ENCODE measurements at places on chromosomes 6 and 20. TPM values are rescaled to one million over a fixed set of nuclear protein-coding genes. Genes with fewer than 3 reads are reported as not detected.

Gene ISM1
- polyA plus RNA-seq: 0.15 TPM

Gene RCAN2
- 38.0 TPM for polyA plus RNA-seq

GRCh38 chr6:151402228-151402627, 10.9 kb upstream of the ZBTB2 start:
- DNase-seq: no peak

- no peak for DNase-seq
These were observed 124.6 kb downstream of the AIG1 start for GRCh38 chr6:143185288-143185687.

DNA sequence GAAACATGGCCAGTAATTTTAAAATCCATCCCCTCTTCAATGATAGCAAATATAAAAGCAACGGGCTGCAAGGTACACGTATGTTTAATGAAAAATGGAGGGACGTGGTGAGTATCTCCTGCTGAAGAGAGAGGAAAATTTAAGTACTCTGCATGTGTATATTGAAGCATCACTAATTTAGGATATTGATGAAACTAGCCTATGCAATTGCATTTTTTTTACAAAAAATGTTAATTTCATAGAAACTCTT, 362 bp upstream of the TMX4 start:
- no peak for DNase-seq

GRCh38 chr6:119586250-119586882, 236.8 kb upstream of the MAN1A1 start:
- no peak for DNase-seq

DNA sequence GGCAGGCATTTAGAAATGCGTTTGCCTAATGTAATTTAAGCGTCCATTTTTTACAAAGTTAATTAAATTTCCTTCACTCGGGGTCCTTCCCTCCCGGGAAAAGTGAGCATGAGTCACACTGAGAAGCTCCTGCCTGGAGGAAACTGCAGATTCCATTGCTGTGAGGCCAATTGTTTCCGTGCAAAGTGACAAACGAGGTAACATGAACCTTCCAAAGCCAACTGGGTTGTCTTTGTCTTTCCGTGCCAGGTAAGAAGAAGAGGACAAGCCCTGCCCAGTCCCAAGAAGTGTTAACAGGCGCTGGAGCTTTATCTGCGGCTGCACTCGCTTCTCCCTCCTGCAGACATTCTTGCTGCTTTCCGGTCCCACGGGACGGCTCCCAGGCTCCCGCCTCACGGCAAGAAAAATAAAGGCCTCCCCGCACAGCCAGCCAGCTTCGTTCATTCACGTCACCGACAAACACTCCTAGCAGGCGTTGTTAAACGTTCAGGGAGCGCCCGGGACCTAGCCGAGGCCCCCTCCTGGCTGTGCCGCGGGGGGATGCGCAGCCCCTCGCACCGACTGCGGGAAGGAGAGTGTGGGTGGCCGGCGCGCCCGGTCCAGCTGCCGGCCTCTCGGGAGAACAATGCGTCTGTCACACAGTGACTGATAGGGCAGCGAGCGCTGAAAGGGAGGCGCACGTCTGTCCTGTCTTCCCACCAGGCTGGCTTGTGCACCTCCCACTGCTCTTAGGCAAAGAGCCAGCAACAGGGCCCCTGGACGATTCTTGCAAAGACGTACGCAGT, 61.5 kb upstream of the HDDC2 start:
- DNase-seq: peak; percentile 72

DNA sequence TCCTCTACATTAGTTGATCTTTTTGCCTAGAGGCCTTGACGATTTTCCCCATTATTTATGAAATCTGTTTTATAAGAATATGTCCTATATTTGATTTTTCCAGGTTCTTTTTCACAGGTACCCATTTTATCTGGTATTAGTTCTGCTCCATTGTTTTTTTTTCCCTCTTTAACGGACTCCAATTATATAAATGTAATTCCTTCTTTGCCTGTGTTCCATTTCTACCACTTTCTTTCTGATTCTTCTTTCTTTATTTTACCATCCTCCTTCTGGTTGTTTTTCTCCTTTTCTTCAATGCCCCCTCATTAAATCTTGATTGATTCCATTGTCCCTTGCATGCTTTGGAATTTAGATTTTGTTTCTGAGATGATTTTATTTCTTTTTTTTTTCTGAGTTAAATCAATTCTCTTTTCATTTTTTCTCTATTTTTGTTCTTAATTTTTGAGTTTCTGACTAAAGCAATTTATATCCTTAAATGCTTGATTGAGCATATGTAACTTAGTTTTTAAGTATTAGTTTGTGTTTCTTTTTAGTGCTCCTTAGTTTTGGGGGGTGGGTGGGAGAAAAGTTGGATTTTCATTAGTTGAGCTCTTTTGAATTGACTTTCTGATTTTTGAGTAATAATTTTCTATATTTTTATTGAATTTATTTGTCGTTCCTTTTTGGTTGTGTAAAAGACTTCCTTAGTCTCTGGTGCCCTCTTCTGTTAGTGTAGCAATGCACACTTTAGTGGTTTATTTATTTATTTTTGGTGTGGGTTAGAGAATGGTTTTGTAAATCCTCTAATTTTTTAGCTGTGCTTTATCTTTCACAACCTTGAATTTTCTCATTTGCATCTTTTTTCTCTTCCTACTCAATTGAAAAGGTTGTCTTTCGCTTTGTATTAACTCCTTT, 140.8 kb downstream of the FARS2 start:
- no peak for DNase-seq

DNA sequence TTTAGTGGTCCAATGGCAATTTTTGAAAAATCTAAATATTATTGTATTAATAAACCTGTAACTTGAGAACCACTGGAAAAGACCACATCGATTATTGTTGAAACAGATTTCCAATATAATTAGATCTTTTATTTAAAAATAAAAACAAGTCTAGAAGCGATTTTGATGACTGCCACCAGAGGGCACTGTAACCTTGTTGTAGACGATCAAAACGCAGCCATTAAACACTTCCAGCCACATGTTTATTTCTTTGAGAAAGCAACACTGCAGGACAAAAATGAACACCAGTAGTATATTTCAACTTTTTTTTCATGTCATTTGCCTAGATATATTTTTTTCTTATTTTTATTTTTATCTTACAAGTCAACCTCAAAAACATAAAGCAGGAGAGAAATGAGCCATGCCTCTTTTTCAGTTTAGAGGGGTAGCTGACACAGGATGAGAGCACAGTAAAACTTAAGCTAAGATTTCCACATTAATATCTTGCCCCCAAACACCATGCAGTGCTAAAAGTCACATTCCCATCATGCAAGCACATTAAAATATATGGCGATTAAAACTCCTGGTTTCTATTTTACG, 115.4 kb downstream of the OPRM1 start:
- DNase-seq: peak; percentile 59

Gene PROKR2
- polyA plus RNA-seq: not detected

DNA sequence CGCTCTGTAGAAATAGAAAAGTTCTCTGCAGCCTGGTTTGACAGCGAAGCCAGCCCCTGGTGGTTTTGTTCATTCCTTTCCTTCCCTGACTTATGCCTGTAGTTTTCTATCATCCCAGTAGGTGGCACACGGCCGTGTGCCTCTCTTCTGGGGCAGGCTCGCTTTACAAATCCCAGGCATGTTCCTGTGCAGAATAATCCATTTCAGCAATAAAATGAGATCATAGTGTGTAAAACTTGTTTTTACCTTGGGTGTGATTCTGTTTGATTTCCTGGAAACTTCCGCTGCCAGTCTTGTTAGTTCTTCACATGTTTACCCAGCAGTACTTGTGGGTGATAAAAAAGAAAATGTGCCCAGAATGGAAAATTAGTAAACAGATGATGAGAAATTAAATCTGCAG, 7.4 kb upstream of the INSM1 start:
- peak; percentile 53 for DNase-seq

DNA sequence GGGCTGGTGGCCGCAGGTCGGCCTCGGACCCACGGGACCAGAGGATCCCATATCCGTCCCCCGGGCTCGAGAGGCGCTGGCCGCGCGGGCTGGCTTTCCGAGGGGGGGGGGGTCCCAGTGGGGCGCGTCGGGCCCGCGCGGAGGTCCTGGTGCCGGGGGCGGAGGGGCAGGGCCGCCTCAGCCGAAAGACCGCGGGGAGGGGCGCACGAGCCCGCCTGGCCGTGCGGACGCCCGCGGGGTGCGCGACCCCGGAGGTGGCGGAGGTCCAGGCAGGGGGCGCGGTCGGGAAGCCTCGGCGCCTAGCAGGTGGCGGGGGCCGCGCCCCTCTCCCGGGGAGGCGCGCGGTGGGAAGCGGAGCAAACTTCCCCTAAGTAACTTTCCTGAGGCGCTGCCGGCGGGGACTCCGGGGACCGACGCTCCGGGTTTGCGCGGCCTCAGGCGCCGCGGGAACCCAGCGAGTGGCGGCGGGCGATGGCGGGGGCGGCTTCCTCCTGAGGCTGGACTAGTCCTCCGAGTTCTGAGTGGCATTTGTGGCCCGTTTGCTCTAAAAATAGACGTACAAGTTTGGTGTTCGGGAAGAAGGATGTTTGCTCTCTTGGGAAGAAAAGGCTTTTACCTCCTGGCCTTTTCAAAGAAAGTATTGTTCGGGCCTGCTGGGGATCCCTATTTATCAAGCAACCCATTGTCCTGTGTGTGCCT, 26.5 kb upstream of the BTBD3 start:
- DNase-seq: peak; percentile 49

Gene LTA
- not detected for polyA plus RNA-seq

DNA sequence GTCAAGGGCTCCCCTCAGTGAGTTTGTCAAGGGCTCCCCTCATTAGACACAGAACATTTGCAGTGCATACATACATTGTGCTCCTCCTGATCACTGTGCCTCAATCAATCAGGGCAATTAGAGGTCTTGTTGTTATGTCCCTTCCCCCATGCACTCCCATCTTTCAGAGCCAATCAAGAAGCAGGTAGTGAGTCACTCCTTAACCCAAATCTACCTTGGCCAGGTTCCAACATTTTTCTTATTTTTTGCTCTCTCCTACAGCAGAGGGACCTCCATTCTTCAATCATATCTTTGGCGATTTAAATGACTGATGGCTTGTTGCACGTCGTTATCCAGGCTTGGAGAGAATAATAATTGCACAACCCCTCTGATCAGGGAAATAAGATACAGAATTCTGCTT, 409.9 kb upstream of the SPTLC3 start:
- no peak for DNase-seq

DNA sequence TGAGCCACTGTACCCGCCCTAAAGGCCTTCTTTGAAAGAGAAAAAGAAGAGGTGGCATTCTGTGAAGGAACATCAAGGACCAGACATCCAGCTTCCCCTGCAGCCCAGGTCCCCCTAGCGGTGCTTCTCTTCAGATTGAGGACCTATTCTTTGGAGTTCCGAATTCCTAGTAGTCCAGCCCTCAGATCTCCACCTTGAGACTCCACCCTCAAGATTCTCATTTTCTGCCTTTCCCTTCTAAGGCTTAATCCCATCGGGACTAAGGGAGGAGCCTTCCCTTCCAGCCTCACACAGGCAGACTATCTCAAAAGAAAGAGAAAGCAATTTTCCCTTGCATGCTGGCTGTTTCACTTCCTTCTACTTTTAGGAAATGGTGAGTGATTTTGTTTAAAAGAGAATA, 32.5 kb downstream of the MUC22 start:
- peak; percentile 45 for DNase-seq

DNA sequence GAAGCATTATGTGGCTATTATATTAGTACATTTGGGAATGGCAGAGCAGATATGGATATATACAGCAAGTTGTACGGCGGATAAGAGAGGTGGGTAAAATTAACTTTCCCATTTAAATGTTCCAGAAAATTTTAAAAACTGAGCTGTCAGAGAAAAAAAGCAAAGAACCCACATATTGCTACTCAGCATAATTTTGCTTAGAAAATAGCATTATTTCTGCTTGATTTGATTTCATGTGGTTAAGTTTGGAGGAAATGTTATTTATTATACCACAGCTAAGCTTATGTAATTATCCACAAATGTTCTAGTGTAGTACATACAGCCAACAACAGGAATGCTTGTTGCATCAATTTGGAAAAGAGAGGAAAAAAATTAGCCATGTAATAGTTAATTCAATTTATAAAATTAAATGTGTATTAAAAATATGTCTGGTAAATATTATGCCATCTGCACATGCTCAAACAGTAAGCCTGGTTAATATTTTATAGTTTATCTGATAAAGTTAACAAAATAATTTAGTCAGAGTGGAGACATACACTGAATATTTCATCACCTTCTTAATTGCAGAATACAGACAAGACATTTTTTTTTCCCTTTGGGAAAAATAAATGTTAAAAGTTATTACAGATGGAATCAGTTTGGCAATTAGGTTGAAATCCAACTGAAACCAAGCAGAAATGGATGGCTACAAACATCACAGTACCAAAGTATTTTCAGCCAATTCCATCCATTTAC, 172.1 kb upstream of the ID4 start:
- DNase-seq: no peak

GRCh38 chr6:19896693-19897010, 59.5 kb downstream of the ID4 start:
- no peak for DNase-seq

DNA sequence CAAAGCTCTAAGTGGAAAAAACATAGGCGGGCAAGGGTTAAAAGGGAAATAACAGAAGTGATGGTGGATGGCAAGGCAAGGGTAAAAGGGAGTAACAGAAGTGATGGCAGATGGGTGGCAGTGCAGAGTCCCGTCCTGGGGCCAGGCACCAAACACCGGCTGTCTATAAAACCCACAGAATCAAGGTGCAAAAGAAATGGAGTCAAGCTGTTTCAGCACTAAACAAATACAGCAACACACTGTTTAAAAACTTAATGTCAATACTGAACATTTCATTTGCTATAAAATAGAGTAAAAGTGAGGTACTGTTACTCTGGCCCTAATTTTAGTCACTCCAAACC, 87.6 kb downstream of the MAN1A1 start:
- no peak for DNase-seq

DNA sequence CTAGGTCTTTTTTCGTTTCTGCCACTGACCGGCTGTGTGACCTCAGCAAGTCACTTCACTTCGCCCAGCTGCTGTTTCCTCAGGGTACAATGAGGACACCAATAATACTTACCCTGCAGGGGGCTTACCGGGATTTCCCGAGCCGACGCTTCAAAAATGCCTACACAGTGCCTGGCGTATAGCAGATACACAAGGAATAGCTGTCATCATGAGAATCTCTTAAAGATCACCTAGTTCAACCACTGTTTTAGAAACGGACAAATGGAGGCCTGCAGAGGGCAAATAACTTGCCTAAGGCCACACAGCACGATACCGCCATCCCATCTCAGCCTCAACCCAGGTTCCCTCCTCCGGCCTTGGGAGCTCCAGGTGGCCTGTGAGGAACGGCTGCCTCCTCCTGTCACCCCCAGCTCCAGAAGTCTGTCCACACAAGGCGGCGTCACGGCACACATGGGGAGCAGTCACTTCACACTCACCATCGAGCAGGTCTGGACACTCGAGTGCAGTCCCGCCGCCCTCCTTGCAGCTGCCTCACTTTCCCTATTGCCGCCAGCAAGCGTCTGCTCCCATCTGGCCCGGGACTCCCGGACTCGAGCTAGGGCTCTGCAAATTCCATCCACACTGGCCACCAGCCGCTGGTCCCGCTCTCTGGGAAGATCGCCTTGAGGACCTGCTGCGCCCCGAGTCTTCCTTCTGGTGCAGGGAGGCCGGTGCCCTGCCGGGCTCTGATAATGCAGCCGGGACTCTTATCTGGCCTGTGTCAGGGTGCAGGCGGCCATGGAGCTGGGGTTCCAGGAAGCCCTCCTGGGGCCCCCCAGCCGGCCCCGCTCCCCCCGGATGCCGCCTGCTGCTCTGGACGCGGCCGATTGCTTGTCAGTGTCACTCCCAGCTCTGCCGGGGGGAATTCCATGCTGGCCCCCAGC, at the start of gene RIPOR3:
TSS of gene RIPOR3 (minus strand) at position 893 of the 923 bp plus-strand sequence. CDS start at position 479, 414 bp downstream.
- DNase-seq: peak; percentile 39
